DMS 273 treated with DMSO at 0.1 percent for 48 hours (cell line): ENCODE measurements at places on chromosomes 5 and 9.

- DNase-seq: no peak
Measured at GRCh38 chr9:91815896-91816295, 134.1 kb downstream of the ROR2 start.

DNA sequence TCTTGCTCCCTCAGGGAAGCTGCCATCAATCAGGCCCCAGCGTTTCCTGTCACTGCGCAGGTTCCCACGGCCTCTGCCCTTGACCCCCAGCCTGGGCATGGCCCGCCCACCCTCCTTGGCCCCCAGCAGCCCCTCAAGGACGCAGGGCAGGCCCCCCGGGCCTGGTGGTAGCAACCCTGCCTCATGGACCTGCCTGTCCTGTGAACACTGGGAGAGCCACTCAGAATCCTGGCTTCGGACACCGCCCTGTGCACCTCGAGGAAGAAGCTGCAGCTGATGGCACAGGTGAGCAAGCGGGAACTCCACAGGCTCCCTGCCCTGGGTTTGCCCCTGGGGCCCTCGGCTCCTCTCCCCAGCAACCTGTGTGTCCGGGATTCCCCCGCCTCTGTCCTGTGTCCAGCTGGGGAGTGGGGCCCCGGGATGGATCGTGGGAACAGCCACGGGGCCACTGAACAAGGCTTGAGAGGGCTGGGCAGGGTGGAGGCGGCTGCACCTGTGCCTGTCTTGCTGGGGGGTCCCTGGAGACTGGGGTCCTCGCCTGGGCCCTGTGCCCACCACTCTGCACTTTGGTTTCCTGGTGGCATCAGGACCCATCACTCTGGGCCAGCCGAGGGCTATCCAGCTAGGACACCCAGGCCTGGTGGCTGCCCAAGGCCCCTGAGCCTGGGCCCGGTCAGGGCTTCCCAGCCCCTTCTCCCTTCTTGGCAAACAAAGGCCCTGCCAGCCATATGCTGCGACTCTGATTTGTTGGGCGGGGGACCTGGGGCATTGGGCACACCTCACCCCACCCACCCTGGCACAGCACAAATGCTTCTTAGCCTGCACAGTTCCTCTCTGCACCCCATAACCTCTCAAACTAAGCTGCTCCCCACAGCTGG lies 33.5 kb upstream of the EGFL7 start:
- DNase-seq: no peak

GRCh38 chr5:136057401-136058038 lies 28.7 kb downstream of the TGFBI start:
- DNase-seq: no peak

DNA sequence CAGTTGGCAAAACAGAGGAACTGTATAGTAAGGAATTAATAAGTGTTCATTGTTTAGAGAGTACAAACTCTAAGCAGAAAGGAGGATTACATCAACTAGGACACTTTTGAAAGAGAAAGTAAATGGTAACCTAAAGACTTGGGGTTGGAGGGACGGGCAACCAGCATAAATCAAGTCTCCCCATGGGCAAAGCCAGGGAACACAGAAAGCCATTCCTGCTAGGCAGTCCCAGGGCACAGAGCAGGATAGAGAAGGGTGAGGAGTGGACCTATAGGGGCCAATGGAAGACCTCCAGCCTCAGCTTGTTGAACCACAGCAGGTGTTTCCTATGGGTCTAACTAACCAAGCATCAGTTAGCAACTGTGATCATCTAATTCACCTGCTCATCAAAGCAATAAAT lies 9.2 kb upstream of the ERAP1 start:
- no peak for DNase-seq

DNA sequence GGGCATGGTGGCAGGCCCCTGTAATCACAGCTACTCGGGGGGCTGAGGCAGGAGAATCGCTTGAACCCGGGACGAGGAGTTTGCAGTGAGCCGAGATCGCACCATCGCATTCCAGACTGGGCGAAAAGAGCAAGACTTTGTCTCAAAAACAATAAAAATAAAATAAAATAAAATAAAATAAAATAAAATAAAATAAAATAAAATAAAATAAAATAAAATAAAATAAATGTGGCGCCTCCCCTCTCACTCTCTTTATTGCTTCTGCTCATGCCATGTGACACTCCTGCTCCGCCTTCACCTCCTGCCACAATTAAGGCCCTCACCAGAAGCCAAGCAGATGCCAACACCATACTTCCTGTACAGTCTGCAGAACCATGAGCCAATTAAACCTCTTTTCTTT lies 3.8 kb upstream of the SHC3 start:
- no peak for DNase-seq

DNA sequence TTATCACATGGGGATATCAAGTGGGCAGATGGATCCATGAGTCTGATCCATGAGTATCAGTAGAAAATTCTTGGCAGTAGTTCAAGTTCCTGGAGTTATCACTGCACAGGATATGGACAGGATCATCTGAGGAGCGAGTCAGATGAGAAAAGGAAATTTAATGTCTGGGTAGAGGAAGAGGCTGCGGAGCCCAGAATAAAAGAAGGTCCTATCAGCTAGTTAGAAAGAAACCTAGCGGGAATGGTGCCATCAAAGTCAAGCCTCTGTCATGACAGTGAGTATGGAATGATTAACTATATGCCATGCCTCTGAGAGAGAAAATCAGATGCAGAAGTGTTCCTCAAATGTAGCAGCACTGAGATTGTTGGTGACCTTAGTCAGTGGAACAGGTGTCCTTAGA lies 248.1 kb downstream of the PIK3R1 start:
- DNase-seq: no peak
